ENCODE measurements at places on chromosomes 11 and 22.

DNA sequence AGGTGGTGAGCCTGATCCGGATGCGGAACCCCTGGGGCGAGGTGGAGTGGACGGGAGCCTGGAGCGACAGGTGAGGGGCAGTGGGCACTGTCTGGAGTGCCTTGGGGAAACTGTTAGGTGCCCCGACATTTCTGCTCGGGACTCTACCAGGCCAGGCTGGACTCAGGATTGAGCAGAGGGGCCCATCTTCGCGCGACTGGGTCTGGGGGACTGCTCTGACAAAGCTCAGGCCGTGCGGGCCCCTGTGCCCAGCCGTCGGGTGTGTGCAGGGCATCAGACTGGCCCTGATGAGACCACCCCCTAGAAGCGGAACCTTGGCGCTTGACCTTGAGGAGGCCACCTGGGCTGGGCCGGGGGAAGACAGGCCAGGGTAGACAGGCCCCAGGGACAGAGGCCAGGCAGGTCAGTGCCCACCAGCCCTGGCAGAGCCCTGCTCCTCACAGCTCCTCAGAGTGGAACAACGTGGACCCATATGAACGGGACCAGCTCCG lies 6.3 kb downstream of the CAPN1 start:
- DNase-seq, result no peak

DNA sequence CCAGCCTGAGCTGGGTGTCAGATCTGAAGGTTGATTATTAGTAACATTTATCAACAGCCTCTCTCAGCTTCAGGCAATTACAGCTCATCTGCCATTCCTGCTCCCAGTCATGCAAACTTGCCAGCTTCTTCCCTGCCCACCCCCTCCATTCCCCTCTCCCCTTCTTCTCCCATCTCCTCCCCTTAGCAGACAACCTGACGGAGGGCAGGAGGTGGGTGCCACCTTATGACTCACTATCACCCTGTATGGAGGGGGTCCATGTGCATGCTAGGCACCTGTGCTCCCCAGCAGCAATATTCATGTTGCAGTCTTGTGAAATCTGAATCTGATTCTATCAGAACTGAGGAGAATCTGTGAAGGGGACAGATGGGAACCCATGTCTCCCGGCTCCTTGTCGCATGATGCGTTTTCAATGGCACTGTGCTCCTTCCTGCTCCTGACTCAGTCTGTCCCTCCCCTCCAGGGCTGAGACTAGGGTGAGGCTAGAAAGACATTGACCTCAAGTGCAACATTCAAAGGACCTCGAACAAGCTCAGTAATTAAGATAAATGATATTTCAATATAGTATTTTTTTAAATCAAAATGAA lies 46.3 kb upstream of the TUB start:
- no peak for DNase-seq

- DNase-seq, result no peak
Observed at GRCh38 chr11:59183771-59184170, 11.8 kb downstream of the DTX4 start.

DNA sequence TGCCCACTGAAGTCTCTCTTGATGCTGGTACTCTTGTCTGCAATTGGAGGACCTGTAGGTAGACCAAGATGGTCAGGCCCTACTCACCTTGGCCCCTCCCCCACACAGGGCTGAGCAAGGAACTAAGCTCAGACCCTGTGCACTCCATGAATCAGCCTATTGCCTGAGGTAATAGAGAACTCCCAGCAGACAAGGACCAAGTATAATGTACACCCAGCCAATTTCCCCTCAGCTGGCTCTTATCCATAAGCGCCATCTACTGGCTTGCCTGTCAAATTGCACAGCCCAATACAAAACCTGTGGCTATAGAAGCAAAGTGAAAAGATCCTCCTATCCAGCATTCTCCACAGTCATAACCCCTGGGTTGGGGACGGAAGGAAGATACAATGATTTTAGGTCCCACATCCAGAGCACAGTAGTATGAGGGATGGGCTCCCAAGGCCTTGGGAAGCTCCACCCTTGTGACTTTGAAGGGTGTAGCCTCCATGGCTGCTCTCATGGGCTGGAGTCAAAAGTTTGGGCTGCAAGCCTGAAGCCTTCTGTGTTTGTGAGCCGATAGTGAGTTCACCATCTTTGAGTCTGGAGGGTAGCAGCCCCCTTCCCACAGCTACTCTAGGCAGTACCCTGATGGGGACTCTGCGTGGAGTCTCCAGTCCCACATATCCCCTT lies 56.0 kb downstream of the GLYATL2 start:
- DNase-seq, result peak; percentile 40

DNA sequence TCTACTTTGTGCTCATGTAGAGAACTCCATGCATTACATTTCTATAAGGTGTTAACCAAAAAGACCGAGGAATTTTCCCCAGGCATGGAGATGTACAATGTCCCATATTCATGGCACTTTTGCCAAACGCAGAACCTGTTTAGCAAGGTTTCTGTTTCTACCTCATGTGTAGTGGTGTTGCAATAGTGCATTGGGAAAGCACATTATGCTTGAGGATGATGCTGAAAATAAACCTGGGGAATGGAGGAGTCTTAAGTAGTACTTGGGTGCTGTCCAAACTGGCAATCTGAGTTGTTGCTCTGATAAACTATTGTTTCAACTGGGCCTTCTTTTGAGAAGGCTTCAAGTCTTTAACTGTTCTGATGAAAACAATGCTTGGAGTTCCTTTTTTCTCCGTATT lies 11.5 kb upstream of the MUC15 start:
- no peak for DNase-seq

- no peak for DNase-seq
Observed at GRCh38 chr22:49017482-49018329, 810.0 kb downstream of the BRD1 start.

DNA sequence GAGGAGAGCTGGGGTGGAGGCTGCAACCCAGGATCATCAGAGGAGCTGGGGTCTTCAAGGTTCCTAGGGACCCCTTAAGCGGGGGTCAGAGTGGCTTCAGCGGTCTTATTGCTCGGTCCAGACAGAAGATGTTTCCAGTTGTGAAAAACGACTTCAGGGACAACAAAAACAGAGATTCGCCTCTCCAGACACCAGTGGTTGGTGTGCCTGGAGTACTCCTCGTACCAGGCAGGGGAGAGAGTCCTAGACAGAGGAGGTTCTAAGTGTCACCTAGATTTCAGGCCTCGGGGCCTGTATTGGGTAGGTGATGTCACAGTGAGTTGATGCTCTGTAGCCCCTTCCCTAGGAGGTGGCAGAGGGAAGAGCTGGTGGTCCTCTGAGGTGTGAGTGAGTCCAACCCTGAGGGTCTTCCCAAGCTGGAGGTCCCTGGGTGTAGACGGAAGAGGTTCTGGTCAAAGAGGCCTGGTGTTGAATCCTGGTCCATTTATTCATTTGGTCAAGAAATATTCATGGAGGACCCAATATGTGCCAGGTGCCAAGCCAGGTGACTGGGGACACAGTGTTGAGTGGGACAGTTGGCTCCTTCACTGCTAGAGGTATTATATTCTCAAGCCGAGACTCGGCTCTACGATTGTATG lies 4.4 kb upstream of the IGLL5 start:
- no peak for DNase-seq

DNA sequence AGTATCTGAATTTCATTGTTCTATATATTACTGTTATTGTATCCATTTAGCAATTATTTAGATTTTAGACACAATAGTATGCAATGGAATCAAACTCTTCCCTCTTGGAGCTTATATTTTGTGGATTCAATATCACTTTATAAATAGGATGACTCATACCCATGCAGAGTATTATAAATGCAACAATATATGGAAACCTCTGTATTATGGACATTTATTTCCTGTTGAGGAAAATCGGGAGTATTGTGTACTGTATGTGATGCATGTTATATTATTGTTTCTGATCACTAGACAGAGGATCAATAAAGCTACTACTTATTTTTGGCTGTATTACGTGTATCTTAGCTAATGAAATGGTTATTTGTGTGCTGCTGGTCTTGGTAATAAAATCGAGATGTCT lies 770 bp downstream of the METTL15 start:
- DNase-seq, result no peak

- DNase-seq, result no peak
Observed at GRCh38 chr11:26194881-26195280, 137.0 kb upstream of the ANO3 start.

DNA sequence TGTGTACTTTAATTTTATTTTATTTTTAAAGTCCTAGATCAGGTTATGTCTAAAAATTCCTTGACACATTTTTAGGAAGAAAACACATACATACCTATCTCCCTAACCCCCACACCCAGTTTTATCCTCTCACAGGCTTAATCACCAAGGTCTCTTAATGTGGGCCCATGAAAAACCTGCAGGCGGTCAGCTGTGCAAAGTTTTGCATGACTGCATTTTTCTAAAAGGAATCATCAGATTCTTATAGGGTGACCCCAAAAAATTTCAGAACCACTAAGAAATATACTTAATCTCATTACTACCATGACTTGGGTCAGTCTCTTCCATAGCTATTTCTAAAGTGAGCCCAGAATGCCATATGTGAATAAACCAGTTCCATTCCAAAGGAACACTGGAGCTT lies 19.8 kb downstream of the SAA1 start:
- peak; percentile 2 for DNase-seq

- no peak for DNase-seq
Observed at GRCh38 chr11:61773356-61773755, 19.0 kb downstream of the TMEM258 start.

DNA sequence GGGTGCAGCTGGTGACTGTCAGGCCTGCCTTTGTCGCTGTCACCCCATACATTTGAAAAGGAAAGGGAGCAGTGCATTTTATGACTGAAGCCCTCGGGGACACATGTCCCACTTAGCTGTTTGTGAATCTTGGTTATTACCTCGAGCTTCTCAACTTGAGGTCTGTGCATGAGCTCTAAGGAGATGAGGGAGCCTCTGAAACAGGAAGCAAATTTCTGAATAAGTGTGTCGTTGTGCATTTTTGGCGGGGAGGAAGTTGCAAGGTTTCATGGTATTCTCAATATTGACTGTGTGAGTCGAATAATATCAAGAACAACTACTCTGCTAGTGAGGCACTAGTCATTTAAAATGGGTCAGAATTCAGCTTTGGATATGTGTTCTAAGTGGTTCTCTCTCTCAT lies 149.7 kb upstream of the PLET1 start:
- no peak for DNase-seq

DNA sequence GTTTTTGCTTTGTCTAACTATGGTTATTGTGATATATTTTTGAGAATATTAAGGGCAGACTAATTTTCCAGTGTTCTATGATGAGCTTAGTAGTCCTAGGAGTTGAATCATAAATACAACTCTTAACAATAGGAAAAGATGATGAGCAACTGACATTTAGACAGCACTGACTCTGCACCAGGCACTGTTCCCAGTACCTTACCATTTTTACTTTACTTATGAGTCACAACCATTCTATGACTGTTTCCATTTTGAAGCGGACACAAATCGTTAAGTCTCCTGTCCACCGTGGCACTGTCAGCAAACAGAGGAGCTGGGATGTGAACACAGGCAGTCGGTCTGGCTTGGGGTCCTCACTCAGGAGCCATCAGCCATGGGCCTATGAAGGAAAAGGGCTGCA lies 3.4 kb upstream of the SCGB2A2 start:
- peak; percentile 42 for DNase-seq

DNA sequence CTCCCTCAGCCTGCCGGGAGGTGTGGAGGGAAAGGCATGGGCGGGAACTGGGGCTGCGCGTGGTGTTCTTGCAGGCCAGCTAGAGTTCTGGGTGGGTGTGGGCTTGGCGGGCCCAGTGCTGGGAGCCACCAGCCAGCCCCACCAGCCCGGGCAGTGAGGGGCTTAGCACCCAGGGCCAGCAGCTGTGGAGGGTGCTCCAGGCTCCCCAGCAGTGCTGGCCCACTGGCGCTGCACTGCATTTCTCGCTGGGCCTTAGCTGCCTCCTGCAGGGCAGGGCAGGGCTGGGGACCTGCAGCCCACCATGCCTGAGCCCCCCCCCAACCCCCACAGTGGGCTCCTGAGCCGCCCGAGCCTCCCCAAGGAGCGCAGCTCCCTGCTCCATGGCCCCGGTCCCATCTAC lies 304.2 kb downstream of the KCNA4 start:
- DNase-seq, result no peak

DNA sequence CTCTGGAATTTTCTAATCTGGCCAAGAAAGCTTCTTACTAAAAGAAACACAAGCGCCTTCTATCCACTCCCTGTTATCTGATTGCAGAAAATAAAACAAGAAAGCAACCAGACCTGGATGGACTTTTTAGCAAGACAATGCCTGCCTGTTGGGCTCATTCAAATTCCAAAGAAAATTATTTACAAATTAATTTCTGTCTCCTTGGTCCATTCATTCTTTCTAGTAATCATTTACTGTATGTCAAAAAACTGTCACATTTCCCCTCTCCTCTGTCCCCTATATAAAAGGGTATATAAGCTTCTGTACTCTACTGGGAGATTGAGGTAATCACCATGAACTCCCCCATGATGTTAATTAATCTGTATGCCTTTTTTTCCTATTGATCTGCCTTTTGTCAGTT lies 279.9 kb downstream of the DLG2 start:
- DNase-seq, result no peak

GRCh38 chr11:29486301-29486700 lies 530.5 kb downstream of the KCNA4 start:
- DNase-seq, result no peak
